Activated naive CD8-positive, alpha-beta T cell treated with anti-CD3 and anti-CD28 coated beads for 36 hours (primary cell): ENCODE measurements at places on chromosomes 2 and 18.

DNA sequence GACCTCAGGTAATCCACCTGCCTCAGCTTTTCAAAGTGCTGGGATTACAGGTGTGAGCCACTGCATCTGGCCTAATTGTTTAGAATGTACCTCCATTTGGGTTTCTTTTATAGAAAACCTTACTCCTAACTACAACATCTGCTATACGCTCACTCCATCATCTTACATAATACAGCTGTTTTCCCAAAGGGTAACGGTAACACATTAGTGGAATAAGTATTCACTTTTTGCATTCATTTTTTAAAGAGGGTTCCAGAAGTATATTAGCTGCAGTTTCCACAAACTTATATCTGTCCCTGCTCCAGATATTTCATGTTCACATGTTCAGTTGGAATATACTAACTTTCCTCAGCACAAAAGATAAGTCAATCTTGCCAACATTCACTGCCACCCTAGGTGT, 640.1 kb upstream of the FSHR start:
- no peak for DNase-seq

GRCh38 chr2:230097424-230097823, 28.7 kb upstream of the SLC16A14 start:
- DNase-seq, result no peak

DNA sequence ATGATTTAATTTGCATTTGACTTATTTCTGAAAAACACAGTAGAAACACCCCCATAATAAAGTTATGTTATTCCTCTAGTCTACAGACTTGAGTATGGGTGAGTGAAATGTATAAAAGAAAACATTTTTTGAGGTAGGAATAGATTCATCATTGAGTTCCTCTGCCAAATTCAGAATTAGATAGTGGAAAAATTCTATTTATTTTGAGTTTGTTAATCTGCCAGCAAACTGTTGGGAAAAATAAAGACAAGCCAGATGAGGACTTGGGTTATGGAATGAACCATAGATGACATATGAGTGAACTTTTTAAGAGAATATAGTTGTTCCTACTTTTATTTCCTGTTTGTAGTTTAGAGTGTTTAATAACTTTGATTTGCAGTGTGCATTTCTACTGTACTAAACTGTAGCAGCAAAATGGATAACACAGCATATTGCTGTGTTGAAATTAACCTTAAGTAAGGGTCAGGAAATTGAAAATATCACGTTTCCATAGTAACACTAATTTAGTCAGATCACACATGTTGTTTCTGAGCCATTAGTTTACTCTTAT, 35.6 kb upstream of the PNPT1 start:
- no peak for DNase-seq

DNA sequence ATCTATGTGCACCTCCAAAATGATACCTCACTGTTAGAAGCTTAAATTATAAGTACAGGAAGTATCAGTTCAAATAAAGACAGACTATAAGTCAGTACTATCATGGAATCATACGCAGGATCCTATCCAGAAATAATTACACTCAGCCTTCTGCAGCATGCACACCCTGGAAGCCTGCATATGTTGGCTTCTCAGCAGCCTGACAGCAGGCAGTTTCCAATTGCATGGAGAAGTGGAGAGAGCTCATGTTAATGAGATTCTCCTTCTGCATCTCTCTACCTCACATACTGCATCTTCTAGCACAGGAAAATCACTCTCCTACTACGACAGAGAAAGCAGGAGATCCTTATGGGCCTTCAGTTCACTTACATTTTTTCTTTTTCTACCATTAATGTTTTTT, 20.5 kb downstream of the NR4A2 start:
- DNase-seq, result no peak

DNA sequence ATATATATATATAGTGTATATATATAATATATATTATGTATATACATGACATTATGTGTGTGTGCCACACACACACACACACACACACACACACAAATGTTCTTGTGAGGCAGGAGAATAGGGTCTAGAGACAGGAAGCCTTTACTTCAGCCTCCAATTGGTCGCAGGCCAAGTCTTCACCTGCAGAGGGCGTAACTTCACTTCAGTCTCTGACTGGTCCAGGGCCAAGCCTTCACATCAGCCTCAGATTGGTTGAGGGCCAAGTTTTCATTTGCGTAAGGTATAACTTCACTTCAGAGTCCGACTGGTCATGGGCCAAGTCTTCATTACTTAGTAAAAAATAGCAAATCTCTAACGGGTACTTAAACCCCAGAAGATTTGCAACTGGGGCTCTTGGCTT, 13.2 kb upstream of the SS18 start:
- DNase-seq, result peak; percentile 28

DNA sequence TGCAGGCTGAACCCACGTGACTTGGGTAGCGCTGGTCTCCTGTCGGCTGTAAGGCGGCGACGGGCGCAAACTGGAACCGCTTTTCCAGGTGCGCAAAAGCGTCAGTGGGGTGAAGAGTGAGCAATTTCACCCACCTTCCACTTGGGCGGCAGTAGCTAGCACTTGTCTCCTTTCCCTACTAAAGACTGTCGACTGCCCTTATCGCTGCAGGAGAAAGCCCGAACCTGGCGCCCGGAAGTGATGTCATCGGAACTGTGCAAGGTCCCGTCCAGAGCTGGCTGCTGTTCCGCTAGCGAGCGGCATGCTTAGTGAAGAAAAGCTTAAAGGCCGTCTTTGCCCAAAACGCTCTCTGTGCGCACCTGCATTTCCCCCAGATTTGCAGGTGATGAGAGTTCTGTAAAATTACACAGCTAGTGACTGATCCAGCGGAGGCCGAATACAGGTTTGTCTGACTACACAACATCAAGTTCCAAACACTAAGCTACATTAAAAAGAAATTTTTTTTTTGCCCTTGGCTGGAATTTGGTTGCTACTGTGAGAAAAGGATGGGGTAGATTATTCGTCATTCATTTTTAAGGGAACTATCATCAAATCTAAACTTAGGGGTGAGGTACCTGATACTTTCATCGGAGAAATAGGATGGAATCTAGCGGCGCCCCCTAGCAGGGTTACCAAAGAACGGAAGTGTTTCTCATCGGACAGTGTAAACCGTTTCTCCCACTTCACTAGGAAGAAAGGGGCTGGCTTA, at the start of gene OSGEPL1:
TSS of gene OSGEPL1 (minus strand) at position 242 of the 748 bp plus-strand sequence. CDS start 1,152 bp downstream, outside the sequence.
- peak; percentile 92 for DNase-seq

- DNase-seq, result no peak
These were observed 36.7 kb upstream of the ST8SIA5 start for GRCh38 chr18:46793565-46793964.

- DNase-seq, result no peak
These were observed 121.0 kb upstream of the MSTN start for GRCh38 chr2:190183539-190183938.

DNA sequence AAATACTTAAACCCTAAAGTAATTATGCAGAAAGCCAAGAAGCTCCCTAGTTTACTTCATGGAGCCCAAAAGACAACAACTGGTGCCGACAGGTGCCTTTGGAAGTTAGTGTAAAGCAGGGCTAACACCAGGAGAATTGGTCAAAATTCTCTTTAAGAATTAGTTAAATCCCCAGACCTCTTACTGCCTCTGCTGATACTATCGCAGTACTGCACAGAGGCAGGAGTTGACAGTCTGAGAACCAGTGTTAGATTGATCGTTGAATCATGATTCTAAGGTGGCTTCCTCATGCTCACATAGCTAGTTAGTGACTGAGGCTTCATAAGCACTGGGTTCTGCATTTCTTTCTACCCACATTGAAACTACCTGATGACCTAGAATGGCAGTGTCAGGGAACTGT, 445.0 kb downstream of the XIRP2 start:
- no peak for DNase-seq

DNA sequence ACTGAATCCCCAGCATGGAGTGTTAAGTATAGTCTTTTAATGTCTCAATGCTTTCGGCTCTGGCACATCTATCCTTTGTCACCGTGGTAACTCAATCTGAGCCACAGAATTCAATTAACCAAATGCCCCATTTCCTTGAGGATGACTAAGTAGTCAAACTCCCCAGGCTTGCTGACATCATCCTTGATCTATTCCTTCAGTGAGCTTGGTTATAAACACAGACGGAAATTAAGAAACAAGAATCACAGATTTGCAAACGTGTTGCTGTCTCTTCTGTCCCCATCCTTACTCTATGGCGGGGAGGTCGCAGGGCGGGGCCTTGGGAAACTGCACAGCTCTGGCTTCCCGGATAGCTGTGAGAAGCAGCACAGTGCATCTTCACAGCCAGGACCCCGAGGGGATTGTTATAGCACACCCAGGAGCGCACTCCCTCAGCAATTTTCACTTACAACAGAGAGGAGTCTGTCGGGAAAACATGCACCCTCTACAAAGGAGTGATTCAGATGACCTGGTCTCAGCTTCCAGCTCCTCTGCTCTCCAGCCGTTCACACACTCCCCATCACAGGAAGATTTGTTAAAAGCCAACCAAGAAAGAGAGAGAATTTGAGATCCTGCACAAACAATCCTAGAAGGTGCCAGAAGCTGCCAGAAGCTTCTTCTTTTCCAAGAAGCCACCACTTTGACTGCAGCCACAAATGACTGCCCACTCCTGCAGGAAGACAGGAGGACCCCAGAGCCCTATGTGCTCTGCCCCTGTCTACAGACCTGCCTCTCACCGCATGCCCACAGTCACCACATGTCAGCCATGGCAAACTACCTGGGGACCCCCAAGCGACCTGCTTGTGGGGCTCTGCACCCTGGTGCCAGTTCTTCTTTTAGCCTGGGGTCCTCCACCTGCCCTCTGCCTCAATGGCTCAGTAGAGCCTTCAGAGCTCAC, 44.9 kb upstream of the YWHAQ start:
- no peak for DNase-seq

DNA sequence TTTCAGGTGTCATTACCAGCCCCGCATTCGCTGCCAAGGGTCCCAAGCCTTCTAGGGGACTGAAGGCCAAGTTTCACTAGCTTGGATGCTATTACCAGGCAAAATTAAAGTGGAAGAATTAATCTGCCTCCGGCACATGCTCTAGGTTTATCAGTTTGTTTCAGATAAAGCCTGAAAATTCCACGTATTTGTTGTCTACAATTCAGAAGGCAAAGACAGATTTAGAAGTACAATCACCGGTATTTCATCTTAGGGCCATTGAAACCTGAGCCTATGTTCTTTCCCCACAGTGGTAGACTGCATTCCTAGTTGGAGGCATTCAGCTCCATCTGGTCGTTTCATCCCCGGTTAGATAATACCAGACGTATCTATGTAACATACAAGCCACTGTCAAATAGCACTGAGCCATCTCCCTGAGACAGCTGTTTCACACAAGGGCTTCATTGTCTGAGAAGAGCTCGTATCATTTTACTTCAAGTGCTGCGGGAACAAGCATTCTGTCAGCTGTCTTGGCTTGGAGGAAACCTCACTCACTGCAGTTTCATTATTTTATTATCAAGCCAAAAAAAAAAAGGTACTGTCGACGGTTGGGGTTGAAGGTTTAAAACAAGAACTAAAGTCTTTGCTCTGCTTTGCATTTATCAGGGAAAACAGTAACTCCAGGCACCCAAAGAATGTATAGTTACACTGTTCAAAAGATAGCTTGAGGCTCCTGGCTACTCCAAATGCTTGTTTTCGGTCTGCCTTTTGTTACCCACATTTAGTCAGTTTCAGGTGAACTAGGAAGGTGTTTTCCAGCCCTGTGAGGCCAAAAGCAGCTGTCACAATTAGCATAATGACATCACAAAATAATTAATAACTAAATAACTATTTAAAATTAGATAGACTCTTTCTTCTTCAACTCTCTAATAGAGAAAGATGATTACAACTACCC, 76.7 kb downstream of the TGIF1 start:
- no peak for DNase-seq

DNA sequence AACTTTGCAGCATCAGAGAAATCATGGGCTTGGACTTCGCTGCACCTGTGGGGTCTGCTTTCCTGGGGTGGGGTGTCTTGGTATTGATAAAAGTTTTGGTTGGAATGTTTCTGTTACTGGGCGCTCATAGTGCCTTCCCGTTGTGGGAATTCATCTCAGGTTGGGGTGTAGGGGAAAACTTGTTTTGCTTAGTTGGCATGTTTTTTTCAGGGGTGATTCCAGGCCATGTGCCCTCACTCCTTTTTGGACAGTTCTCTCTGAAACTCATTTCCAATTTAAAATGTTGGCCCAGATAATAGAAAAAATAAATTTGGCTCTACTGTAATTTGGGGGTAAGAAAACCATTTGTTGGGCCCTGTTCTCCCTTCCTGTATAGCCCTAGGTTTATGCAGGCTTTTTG, 1.5 kb downstream of the LTBP1 start:
- no peak for DNase-seq

DNA sequence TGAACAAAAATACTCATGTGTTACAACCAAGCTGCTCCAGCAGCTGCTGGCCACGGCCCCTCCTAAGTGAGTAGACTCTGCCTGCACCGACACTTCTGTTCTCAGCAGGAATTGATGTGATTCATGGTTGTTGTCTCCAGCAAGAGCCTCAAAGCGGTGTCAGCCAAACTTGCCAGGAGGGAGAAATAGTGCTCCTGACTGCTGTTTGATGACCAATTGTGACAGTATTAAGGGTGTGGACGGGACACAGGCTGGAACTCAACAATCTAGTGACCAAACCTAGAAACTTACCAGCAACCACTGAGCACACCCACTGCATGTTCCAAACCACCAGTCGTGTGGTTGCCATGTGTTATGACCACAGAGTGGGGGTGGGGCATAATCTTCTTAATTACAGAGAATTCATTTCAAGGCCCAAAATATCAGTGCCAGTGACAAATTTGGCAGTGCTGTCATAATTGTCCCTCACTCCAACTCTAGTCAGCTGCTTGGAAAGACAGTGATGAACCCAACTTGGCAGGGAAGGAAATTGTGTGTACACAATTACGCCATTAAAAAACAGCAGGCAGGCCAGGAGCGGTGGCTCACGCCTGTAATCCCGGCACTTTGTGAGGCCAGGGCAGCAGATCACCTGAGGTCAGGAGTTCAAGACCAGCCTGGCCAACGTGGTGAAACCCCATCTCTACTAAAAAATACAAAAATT, 30.4 kb downstream of the FBLN7 start:
- no peak for DNase-seq

GRCh38 chr18:28766721-28767120, 589.8 kb upstream of the CDH2 start:
- DNase-seq, result no peak

- DNase-seq, result peak; percentile 39
These were observed at the start of gene PROKR1 for GRCh38 chr2:68643011-68643873. TSS of gene PROKR1 (plus strand) at chr2:68643579. CDS start at chr2:68645822, 2,243 bp downstream.

DNA sequence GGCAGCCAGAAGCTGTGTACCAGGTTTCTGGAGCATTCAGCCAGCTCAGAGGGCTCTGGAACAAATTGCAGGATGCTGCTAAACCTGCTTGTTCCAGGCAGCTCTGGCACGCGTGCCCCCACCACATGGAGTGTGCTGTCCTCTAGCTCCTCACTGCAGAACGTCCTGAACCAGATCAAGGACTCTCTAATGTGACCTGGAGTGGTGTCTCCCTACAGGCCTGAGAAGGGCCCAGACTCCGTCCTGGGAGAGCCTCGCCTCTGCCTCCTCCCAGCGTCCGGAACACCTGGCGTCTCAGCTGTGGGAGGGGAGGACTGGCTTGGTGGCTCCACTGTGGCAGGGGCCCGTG, 115.6 kb upstream of the GPC1 start:
- no peak for DNase-seq

GRCh38 chr2:57450170-57450569, 596.4 kb upstream of the VRK2 start:
- no peak for DNase-seq

- DNase-seq, result no peak
These were observed 36.6 kb upstream of the TANK start for GRCh38 chr2:161123531-161124030.
